Putamen (tissue), 1 donor: ENCODE measurements at places on chromosomes 3 and 15.

DNA sequence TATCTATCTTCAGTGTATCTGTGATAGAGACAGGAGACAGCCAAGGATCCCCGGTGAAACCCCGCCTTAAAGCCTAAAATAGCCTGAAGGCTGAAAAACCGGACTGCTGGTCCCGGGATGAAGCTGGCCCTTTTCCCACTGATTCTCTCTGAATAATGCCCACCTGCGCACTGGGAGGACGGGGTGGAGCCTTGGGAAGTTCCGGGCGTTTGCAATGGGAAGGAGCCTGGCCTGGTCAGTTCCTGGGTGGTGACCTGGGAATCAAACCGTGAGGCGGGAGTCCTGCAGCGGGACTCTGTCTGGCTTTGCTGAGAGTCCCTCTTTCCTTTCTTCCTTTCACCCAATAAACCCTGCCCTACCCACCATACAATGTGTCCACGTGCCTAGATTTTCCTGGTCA, 157.9 kb downstream of the C3orf38 start:
- DNase-seq: no peak

DNA sequence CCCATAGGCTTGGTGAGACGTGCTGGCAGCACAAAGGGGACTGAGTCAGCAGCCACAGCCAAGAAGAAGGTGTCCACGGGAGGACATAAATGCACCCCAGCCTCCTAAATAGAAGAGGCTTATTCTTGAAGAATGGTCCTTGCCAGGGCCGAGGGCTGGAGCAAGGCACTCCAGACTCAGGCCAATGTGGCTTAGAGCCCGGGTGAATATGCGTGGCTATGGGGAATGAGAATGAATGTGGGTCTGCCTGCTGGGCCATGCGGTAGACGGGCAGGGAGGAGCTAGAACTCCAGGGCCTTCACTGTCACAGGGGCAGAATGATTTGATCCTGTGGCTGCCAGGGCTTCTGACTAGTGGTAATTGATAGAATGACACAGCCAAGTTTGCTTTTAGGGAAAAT, 34.0 kb downstream of the DHX30 start:
- DNase-seq: peak; percentile 50

DNA sequence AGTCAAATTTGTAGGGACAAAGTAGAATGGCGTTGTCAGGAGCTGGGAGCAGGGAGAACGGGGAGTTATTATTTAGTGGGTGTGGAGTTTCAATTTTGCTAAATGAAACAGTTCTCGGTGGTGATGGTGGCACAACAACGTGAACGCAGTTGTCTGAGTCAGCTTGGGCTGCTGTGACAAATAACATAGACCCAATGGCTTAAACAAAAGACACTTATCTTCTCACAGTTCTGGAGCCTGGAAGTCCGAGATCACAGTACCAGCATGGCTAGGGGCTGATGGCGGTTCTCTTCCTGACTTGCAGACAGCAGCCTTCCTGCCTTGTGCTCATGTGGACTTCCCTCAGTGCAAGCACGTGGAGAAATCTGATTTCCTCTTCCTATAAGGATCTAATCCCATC, 90.2 kb downstream of the CHSY1 start:
- no peak for DNase-seq

DNA sequence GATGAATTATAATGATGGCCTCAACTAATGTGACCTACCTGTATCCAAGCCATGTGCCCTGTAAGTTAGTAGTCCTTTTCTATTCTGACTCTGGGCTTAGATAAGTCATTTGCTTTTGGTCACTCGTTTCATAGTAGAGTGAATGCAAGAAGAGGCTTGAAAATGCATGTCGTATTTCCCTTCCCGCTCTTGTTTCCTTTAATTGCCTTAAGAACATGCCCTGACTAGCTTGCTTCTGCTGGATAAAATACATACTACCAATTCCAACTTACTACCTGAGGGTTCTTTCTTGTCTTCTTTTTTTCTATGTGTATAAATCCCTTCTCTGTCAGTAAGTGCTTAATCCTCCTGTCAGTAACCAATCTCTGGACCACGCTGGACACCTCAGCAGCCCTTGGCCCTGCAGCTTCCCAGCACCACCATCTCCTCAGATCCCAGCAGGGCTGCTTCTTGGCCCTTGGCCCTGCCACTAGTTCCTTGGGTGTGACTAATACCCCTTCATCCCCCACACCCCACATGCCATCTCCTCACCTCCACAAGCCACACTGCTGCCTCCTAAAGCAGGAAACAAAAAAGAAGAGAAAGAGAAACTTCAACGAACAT, 771.7 kb downstream of the IGSF11 start:
- no peak for DNase-seq

- DNase-seq: no peak
Measured at GRCh38 chr3:131431754-131432153, 50.2 kb downstream of the NUDT16 start.

DNA sequence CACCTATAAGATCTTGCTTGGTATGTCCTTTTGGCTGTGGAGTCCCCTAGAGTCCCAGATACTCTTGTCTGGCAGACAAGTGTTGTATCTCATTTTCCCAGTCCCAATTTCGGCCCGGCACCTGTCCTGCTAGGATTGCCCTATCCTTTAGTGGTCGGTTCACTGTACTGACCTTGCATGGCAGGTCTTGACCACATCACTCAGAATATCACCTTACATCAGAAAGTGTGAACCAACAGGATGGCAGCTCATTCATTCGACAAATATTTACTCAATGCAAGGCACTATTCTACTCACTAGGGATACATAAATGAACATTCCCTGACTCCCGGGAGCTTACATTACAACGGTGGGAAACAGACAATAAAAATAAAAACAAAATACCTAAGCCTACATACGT, 5.7 kb upstream of the CCDC80 start:
- DNase-seq: no peak

- no peak for DNase-seq
Measured at GRCh38 chr15:64975390-64975789, 14.3 kb downstream of the SPG21 start.

DNA sequence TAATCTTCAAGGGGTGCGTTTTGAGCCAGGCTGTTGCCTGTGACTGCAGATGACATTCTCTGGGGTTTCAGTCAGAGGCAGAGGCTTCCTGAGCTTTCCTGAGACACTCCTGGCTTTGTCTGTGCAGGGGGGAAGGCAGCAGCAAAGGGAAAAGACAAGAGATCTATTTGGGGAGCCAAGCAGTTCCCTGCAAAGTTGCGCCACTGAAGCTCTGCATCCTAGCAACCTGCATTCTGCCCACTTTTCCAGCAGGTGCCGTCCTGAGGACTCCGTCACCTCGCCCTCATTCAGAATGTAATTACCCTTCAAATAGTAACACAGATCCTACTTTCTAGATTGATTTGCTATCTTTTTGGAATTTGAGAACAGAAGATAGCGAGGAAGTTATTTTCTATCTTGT, 1.9 kb upstream of the TMEM158 start:
- peak; percentile 33 for DNase-seq

DNA sequence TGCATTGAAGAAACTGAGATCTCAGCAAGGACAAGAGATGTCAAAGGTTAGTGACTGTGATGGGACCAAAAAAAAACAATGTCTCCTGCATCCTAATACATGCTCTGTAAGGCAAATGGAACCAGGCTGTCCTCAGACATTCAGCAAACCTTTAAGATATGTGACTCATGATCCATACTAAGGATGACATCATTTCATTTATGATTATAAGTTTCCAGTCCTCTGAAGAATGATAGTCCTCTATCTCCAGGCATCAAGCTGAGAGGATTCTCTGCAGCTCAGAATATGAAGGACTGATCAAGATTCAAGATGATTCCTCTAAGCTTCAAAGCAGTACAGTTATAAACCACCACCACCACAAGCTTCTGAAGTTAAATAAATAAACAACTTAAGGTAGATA, 47.6 kb downstream of the SSR3 start:
- no peak for DNase-seq

DNA sequence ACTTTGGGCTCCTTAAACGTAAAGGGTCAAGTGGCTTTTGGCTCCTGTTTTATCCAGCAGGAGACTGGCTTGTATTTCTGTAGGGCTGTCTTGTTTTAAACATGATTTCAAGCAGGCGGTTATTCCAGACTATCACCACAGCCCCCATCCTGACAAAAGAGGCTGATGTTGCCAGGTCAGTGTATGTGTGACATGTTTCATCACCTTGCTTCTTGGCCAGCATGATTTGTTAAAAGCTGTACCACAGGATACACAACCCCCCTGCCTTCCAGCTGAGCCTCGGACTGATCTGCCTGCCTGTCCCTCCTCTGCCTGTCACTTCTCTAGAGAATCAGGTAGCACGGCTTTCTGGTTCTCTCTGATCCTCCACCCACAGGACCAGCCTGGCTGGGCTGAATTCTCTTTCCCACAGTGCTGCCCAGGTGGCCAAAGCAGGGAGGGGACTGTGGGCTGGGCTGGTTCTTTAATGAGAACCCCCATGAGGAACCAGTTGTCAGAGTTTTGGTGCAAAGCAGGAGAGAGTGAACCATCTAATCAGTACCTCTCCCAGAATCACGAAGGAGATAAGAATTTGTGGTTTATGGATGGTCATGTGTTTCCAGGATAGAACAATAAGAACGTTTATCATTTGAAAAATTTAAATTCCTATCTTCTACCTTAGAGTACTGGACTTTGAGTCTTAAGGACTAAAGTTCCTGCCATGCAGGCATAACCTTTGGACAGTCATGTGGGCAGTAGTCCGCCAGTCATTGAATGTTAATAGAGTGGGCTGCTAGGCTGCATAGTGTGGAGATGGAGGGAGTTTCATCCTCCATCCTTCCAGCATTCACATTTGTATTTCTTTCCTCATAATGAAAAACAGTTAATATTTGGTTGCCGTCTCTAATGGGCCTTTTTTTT, 8.8 kb downstream of the ABHD6 start:
- DNase-seq: no peak

DNA sequence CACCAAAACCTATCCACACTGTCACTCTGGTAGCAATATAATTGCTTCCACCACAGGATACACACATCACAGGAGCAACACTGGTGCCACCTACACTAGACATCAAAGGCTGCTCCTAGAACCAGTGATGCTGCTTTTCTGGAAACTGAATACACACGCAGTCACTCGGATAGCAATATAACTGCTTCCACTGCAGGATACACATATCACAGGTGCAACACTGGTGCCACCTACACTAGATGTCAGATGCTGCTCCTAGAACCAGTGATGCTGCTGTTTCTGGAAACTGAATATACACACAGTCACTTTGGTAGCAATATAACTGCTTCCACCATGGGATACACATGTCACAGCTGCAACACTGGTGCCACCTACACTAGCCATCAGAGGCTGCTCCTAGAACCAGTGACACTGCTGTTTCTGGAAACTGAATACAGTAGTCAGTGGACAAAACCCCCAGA, 6.9 kb upstream of the TNFSF10 start:
- no peak for DNase-seq

DNA sequence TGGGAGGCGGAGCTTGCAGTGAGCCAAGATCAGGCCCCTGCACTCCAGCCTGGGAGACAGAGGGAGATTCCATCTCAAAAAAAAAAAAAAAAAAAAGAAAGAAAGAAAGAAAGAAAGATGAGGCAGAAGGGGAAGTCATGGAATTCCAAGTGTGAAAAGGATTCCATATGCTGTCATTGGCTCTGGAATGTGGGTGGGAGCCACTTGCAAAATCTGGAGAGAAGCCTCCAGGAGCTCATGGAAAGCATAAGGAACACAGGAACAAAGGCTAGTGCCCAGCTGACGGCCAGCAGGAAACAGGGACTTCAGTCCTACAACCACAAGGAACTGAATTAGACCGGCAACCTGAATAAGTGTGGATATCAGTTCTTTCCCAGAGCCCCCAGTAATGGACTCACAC, 12.5 kb upstream of the TRAK1 start:
- no peak for DNase-seq

- no peak for DNase-seq
Measured at GRCh38 chr15:80822676-80823075, 43.5 kb downstream of the CEMIP start.

- DNase-seq: no peak
Measured at GRCh38 chr3:65322910-65323309, 635.1 kb upstream of the ADAMTS9 start.

GRCh38 chr3:47578119-47578632, 489 bp downstream of the CSPG5 start:
- no peak for DNase-seq

GRCh38 chr3:18425641-18426257, 610 bp upstream of the SATB1 start:
- DNase-seq: no peak

- no peak for DNase-seq
Measured at GRCh38 chr15:40358471-40359353, 693 bp downstream of the DISP2 start.

DNA sequence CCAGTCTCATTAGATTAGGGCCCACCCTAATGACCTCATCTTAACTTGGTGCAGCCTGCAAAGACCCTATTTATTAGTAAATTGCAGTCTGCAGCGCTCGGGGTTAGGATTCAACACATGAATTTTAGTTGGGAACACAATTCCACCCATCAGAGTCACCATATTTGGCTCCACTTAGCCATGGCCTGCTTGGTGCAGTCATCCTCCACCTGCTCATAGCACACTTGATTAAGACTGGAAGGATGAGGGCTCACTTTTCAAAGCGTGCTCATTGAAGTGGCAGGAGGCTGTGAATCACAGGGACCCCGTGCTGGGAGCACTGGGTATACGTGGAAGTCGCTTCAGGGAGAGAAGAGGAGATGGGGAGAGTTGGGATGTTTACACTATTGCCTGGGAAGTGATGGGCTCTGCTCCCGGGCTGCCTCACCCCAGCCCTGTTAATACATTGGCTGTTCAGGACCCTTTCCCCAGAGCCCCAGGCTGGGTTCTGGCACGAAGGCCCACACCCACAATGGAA, 68.2 kb downstream of the ASB7 start:
- no peak for DNase-seq

- DNase-seq: peak; percentile 79
Measured at GRCh38 chr15:57217778-57218598, 158.3 kb upstream of the CGNL1 start.

DNA sequence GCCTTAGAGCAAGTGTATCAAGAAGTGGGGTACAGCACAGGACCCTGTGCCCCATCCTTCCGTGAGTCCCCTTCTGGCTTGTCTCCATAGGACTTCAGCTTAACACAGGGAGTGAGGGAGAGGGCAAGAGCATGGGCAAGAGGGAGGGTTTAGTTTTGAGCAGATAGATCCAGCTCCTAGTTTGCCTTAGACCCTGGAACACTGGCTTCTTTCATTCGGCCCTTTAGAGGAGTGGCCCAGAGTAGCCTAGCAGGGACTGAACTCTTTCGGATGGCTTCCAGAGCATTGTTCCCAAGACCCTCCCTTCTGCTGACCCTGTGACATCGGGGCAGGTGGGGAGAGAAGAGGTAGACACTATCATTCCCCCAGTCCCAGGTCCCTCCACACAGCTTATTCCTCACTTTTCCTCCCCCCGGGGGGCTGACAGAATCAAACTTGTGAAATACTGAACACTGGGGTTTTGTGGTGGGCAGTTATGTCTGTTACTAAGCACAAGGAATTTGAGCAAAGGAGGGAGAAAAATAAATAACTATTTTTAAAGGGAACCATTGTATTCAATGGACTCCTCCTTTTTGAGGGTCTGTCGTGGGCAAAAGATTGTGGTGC, 289.6 kb upstream of the C2CD4B start:
- no peak for DNase-seq

- no peak for DNase-seq
Measured at GRCh38 chr15:55960946-55961345, 32.5 kb downstream of the NEDD4 start.
